Lung (tissue), 17 donors: ENCODE measurements at places on chromosomes 11 and 22. TPM values are rescaled to one million over a fixed set of nuclear protein-coding genes. Genes with fewer than 3 reads are reported as not detected.

GRCh38 chr11:126704096-126704495 lies 296.5 kb downstream of the KIRREL3 start:
- DNase-seq, result peak; percentile 26

DNA sequence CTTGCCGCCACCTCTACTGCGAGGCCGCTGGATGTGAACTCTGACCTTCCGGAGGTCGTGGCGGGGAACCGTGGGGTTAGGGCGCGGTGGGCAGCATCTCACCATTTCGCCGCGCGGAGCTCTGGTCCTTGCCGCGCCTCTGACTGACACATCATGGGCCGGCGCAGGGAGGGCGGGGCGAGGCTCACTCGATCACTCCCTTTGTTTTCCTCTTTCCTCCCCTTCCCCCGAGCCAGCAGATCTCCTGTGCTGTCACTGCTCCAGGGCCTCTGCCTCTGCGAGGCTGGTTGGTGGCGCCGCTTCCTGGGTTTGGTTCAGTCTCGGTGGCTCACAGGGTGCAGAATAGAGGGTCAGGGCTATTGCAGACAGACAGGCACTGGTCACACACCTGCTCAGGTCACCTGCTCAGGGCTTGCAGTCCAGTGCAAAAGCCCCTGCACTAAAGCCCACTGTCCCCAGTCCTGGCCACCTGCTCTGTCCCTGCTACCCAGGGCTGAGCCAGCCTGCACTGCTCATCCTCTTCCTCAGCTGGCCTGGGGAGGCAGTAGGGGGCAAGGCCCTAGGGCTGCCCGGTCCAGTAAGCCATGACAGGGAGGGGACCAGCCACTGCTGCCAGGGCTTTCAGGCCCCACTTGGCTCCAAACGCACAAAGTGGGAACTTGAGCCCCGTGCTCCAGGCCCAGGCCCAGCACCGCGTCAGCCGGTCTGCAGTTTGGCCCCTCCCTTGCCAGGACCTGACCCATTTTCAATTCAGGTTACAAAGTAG lies 36.2 kb downstream of the PISD start:
- DNase-seq, result peak; percentile 35

- peak; percentile 67 for DNase-seq
These were observed 76.7 kb upstream of the WNT7B start for GRCh38 chr22:46053563-46054090.

- DNase-seq, result no peak
These were observed 658.0 kb downstream of the DLG2 start for GRCh38 chr11:84969103-84969502.

DNA sequence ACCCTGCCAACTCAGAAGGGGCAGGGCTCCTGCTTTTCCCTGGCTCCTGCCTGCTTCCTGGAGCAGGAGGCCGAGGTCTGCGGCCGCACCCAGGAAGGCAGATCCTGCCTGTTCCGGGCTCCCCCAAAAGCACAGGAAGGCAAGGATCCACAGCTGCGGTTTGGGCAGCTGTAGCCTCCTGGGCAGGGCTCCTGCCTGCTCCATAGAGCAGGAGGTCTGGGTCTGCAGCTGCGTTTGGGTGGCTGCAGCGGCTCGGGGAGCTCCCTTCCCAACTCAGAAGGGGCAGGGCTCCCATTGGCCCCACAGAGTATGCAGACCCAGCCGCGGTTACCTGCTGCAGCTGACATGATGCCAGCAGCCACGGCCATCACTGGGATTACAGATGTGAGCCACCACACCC lies 5.5 kb downstream of the UPK2 start:
- DNase-seq, result no peak

- no peak for DNase-seq
These were observed 154.0 kb downstream of the MN1 start for GRCh38 chr22:27647540-27647939.

The TSKU gene
- 12.6 TPM for total RNA-seq

The KRTAP5-8 gene
- total RNA-seq, result not detected

GRCh38 chr11:100151944-100152343 lies 535.1 kb upstream of the ARHGAP42 start:
- DNase-seq, result peak; percentile 4

DNA sequence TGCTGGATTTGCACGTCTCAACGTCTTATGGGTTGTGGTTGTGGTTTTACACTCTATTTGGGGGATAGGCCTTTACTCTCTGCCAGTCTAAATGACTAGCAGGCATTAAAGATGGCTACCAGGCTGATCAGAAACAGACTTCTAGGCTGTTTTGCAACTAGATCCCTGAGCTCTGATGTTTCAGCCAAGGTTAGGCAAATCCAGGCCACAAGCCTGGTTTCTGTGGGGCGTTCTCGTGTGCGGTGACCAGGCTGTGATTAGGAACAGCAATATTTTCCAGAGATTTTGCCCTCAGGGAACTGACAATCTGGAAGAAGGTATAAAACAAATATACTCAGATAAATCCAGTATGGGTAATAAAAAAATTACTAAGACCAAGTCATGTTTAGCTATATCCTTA lies 502.4 kb downstream of the INSC start:
- DNase-seq, result no peak
